ENCODE measurements at places on chromosomes 2 and 18.

GRCh38 chr2:129710670-129711495 lies 268.6 kb upstream of the RAB6C start:
- DNase-seq, result no peak

GRCh38 chr2:182101263-182101662 lies 115.6 kb downstream of the PPP1R1C start:
- DNase-seq, result no peak

DNA sequence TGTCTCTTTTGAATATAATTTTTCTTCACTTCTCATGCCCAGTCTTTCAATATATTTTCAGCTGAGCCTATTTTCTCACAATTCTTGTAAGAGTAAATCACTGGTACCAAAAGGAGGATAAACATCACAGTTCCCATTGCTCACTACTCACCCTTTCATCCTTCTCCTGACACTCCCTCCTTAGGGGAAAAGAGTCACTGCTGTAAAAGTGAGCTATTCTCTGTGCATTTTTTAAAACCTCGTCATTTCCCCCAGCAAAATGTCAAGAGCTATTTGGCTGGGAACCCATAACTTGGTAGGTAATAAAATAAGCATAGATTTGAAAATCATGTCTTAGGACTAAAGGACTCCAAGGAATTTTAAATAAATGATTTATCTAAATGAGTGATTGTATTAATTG lies 340.1 kb upstream of the GYPC start:
- DNase-seq, result no peak

GRCh38 chr2:172554352-172555271 lies 1.3 kb upstream of the PDK1 start:
- DNase-seq, result no peak

DNA sequence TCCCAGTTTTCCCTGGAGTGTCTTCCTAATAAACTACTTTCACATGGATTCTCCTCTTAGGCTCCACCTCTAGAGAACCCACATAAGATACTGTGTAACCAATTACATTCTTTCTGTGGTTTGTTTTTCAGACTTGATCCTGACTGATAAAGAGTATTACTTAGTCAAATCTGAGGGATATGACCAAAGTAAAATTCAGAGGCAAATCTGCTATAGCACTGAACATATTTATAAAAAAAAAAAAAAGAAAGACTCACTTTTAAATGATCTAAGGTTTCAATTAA lies 13.9 kb downstream of the CKAP2L start:
- DNase-seq, result no peak

- no peak for DNase-seq
Observed at GRCh38 chr2:168952424-168952823, 51.3 kb downstream of the G6PC2 start.

GRCh38 chr2:54456612-54457322 lies 640 bp downstream of the SPTBN1 start:
- DNase-seq, result no peak

DNA sequence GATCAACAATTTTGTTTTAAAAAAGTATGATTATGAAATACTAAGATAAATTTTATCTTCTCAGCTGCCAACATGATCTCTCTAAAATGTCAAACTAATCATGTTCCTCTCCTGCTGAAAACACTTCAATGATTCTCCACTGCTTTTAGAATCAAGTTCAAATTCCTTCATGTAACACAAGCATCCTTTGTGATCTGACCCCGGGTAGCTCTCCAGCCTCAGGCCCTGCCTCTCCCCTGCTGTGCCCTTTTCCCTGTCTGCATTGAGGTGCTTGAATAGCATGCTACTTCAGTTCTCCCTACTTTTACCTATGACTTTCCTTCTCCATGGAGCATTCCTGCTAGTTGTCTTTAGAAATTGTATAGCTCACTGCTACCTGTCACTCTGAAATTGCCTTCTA lies 274.8 kb downstream of the PDE11A start:
- DNase-seq, result no peak

- DNase-seq, result no peak
Observed at GRCh38 chr2:222609381-222609780, 46.5 kb downstream of the FARSB start.

DNA sequence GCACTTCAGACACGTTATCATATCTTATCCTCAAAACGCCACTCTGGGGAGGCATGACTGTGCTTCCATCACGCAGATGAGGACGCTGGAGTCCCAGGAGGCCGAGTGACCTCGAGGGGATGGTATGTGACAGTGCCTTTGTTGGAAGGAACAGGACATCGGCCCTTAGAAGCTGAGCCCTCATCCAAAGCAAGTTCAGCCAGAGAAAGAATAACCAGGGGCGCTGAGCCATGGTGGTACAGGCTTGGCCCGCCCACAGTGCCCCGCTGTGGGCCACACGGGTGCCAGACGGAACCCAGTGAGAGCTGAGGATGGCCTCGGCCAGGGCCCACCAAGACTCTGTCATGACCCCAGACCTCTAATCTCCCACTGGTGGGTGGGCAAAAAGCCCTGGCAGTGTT lies 31.3 kb downstream of the HS1BP3 start:
- DNase-seq, result no peak

GRCh38 chr2:221254299-221254698 lies 317.8 kb downstream of the EPHA4 start:
- no peak for DNase-seq

DNA sequence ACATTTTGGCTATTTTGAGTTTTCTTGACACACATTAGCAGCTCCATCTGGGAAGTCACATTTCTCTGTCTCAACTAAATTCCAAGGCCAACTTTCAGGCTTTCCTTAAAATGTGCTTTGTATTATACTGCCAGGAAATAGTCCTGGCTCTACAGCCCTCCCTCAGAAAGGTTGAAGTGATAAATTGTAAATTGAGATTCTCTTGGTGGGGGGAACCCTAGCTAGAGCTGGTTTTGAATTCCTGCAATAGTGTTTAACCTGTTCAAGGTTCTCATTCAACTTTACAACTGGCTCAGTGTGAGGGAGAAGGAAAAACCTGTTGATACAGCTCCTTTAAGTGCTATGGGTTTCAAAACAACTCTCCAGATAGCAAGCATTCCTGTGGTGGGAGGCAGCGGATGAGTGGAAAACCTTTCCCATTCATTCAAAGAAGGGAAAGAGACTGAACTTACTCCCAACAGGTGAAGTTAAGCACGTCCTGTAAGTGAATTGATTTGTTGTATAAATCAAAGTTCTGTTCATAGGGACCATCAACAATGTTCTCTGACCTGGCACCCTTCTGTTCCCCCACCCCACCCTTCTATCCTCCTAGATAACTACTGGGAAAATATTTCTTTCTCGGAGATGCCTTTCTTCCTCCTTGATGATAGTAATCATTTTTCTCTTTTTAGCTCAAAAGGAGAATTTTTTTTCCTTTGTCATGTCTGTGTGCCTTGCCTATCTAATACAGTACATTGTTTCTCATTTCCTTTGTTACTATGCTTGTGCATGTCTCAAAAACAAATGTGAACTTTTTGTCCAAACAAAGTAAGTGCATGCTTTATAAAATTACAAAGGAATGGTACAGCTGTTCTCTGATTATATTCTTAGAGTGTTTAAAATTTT lies 44.2 kb upstream of the SLC39A10 start:
- no peak for DNase-seq

- DNase-seq, result no peak
Observed at GRCh38 chr2:224134003-224134734, 95.1 kb upstream of the SERPINE2 start.

DNA sequence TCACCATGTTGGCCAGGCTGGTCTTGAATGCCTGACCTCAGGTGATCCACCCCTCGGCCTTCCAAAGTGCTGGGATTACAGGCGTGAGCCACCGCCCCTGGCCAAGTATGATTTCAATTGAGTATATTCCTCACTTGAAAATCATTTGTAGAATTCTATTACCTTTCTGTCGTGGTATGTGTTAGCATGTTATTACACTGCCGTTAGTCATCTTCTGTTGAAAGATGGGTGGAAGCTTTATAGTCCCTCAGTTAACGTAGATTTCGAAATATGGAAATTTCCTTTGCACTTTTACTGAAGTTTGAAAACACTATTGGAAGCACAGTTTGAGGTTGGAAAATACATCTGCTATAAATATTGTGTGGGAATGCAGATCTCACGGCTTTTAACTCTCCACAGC lies 14.7 kb downstream of the NIFK start:
- DNase-seq, result no peak

DNA sequence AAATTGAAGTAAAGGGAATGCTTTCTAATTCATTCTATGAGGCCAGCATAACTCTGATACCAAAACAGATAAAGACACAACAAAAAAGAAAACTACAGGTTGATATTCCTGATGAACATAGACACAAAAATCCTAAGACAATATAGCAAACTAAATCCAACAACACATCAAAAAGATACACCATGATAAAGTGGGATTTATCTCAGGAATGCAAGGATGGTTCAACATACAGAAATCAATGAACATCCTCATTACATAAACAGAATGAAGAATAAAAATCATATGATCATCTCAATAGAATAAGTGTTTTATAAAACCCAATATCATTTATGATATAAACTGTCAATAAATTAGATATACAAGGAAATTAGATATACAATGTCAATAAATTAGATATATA lies 65.7 kb downstream of the ZSWIM2 start:
- no peak for DNase-seq

DNA sequence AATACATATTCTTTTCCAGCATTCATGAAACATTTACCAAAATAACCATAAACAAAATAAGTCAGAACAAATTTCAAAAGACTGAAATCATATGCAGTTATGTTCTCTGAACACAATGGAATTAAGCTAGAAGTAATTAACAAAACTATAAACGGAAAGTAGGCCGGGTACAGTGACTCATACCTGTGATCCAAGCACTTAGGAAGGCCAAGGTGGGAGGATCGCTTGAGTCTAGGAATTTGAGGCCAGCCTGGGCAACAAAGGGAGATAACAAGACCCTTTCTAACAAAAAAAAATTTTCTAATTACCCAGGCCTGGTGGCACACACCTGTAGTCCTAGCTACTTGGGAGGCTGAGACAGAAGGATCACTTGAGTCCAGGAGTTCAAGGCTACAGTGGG lies 14.9 kb downstream of the ATAD2B start:
- no peak for DNase-seq

DNA sequence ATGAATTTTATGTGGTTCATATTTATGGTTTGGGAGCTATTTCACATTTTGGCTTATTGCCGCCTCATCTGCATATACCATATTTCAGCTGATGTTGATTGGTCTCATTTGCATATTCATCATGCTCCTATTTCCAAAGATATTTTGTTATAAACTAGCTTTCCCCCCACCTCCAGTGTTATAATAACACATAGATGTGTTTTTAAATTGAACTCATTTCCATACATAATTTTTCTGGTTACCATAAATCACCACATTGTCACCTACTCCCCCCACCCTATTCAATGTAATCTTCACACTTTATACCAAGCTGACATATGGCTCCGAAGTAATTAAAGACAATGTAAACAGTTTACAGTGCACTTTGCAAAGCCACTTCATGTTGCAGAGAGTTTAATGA lies 101.2 kb downstream of the FSHR start:
- no peak for DNase-seq

- DNase-seq, result no peak
Observed at GRCh38 chr2:72026819-72027425, 120.7 kb downstream of the CYP26B1 start.

DNA sequence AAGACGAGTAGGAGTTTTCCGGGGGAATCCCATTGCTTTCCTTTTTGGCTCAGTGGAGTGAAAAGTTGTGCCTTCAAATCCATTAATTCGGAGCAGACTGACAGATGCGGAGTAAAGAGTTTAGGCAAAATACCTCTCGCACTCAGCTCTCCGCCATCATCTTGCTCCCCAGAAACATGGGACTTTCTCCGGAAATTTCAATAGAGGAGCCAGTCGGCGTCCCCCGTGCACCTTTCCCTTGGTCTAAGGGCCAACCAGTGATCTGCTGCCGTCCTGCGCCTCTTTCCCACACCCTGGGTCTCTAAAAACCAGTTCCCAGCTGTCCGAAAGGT lies 318 bp downstream of the TYW5 start:
- no peak for DNase-seq

GRCh38 chr18:12076424-12077140 lies 17.1 kb upstream of the ANKRD62 start:
- DNase-seq, result no peak

DNA sequence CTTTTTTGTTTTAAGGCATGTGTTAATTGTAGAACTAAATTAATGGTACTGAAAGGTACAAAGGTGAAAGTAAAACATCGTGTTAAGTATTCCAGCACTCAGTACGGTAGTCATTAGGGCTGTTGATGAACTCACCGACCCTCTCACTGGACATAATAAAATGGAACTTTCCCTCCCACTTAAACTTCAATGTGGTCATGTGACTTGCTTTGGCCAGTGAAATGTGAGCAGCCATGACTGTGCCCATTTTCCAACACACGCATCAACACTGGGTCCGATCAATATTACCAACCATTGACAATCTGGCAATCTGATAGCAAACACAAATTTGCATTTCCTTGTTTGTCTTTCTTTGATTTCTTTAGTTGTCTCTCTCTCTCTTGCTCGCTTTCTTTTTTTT lies 125.1 kb downstream of the SPP2 start:
- no peak for DNase-seq

DNA sequence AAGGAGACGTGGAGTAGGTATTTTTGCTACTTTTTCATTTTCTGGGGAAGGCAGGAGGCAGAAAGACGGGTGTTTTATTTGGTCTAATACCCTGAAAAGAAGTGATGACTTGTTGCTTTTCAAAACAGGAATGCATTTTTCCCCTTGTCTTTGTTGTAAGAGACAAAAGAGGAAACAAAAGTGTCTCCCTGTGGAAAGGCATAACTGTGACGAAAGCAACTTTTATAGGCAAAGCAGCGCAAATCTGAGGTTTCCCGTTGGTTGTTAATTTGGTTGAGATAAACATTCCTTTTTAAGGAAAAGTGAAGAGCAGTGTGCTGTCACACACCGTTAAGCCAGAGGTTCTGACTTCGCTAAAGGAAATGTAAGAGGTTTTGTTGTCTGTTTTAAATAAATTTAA lies 3.4 kb downstream of the FZD7 start:
- DNase-seq, result no peak

DNA sequence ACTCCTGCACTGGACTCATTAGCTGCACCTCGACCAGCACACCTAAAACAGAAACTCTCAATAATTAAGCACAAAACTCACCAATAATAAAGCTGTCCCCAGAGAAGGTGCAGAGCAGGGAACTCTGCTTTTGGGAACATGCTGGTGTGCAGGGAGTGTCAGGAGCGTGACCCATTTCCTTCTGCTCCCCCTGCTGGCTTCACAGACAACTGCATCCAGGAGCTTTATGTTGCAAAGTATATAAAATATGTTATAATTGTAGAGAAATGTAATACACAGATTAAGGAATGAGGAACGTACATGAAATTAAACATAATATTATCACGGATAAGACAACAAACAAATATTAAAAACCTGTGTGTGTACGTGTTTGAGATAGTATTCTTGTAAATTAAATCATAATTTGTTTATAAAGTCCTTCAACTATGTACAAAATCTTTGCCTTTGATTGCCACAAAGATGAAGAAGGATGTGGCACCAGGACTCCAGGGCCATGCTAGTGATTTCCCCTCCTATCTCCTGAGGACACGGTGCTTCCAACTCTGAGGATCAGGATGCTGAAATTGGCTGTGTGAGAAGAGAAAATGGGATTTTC lies 68.6 kb upstream of the MAL start:
- no peak for DNase-seq

- DNase-seq, result no peak
Observed at GRCh38 chr2:48175254-48175653, 269.0 kb upstream of the FBXO11 start.

Data from SIG-M5 (cell line).